ENCODE measurements at places on chromosomes 5 and 9.

DNA sequence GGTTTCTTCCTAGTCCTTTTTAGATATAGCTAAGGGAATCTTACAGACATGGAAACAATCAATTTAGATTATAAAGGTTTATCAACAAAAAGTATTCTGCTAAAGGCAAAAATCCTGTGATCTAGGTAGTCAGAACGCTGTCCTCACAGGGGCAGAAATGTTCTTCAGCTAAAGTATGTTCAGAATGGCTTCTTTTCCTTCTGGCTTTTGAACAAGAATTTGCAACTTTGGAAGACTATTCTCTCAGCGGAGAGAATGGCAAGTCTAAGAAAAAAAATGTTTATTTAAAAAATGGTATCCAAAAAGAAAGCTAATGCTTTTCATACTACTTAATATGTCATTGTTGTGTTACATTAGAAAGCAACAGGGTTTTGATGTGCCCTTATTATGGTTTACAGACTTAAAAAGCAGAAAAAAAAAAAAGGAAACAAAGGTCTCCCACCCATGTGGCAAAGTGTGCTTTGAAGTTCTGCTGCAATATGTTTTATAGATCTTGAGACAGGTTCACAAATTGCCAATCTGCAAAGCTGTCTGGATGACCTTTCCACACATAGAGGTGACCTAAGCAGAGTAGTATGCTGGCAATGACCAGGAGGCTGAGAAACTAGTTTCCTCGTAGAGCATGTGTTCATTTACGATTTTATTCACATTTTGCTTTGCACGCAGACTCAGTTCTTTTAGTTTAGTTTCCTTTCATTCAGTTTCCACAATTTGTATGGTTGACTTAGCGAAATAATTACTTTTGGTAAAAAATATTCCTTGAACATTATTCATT lies 45.1 kb upstream of the PJA2 start:
- DNase-seq = no peak

DNA sequence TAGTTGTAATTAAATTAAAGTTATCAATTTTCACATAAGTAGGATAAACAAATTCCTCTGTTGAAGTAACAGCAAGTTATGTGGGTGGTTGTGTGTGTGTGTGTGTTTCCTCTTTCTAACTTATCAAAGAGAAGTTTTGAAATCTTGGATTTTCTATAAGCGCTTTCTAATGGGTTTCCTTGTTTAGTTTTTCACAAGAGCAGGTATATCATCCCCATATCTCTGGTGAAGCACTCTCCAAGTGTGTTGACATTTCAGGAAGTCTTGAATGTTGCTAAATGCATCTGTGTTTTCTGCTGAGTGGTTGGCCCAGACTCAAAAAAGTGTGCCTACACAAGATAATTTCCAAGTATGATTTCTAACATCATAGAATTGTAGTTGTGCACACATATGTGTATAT lies 43.3 kb downstream of the PRDM6 start:
- DNase-seq = no peak

DNA sequence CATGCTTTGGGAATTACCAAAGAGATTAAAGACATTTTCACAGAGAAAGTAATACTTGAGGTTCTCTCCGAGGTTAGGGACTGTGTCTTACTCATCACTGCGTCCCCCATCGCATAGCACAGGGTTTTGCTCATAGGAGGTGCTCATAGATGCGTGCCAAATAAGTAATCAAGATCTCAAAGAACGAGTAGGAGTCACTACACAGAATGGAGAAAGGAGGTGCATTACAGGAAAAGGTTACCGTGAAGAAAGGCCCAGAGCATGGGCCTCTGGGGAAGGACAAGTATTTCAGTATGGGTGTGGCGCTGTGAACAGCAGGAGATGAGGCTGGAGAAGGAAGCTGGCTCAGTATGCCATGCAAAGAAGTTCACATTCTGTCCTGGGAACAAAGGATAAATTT lies 182.4 kb downstream of the ACTL7B start:
- DNase-seq = no peak

DNA sequence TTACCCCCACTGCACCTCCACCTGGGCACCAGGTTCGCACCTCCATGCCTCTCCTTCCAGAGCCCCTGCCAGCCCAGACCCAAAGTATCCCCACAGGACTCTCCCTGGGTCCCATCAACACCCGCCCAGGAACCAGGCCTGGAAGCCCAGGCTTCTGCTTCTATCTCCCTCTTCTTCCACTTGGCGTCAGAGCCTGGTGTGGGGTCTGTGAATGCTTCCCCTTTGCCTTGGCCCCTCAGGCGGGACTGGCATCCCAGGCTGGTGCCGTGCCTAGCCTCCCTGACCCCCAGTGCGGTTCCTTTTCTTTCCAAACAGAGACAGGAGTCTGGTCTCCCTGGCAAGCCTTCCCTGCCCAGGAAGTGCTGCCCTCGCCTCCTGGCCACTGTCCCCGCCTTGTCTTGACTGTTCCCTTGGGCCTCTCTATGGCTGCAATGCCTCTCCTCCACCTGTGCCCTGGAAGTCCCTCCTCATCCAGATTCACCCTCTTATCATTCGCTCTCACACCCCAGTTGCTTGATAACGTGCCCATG lies 7.8 kb upstream of the TBC1D9B start:
- DNase-seq = no peak

GRCh38 chr9:113536483-113537228 lies 73.1 kb downstream of the RGS3 start:
- no peak for DNase-seq

- no peak for DNase-seq
Observed at GRCh38 chr9:87677776-87678587, 47.9 kb upstream of the CTSL start.

- no peak for DNase-seq
Observed at GRCh38 chr5:855771-856530, 5.2 kb upstream of the ZDHHC11 start.
